ENCODE measurements at places on chromosomes 5 and 9.
A peak's percentile ranks its signal among the peaks of the same experiment; 100 is the strongest.

- DNase-seq: no peak
These were observed 270.2 kb upstream of the PDE4D start for GRCh38 chr5:60163762-60164161.

- DNase-seq: no peak
These were observed 575.3 kb upstream of the MEF2C start for GRCh38 chr5:89458332-89458656.

- peak; percentile 74 for DNase-seq
These were observed at the start of gene RETREG1 for GRCh38 chr5:16616536-16617273. Gene RETREG1 (minus strand): TSS chr5:16616997. CDS start chr5:16616971, 26 bp downstream.

DNA sequence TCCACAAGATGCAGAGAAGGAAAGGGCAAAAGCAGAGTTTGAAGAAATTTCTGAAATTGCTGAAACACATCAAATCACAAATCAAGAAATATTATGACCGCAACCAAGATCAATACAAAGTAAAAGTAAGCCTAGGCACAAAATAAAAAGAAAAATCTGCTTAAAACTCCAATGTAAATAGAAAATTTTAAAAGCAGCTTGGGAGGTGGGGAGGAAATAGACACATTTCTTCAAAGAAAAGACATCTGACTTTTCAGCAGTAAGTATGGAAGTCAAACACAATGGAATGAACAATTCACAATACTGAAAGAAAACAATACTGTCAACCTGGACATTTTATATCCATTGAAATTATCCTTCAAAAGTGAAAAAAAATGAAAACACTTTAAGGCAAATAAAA, 55.1 kb downstream of the HTR4 start:
- no peak for DNase-seq

- no peak for DNase-seq
These were observed 10.5 kb upstream of the SCGB3A1 start for GRCh38 chr5:180601591-180602480.

DNA sequence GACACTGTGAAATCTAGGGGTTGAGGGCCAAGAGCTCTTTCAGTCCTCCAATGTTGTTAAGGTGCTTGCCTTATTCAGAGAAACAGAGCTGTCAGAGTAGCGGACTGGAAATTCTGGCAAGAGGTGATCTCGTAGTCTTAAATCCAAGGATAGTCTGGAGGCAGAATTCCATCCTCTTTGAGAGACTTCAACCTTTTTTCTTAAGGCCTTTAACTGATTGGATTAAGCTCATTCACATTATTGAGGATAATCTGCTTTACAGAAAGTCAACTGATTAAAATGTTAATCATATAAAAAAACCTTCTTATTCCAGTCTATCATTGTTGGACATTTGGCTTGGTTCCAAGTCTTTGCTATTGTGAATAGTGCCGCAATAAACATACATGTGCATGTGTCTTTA, 243.1 kb upstream of the COX7C start:
- DNase-seq: no peak

- no peak for DNase-seq
These were observed 182.5 kb downstream of the GAPVD1 start for GRCh38 chr9:125444166-125444565.

DNA sequence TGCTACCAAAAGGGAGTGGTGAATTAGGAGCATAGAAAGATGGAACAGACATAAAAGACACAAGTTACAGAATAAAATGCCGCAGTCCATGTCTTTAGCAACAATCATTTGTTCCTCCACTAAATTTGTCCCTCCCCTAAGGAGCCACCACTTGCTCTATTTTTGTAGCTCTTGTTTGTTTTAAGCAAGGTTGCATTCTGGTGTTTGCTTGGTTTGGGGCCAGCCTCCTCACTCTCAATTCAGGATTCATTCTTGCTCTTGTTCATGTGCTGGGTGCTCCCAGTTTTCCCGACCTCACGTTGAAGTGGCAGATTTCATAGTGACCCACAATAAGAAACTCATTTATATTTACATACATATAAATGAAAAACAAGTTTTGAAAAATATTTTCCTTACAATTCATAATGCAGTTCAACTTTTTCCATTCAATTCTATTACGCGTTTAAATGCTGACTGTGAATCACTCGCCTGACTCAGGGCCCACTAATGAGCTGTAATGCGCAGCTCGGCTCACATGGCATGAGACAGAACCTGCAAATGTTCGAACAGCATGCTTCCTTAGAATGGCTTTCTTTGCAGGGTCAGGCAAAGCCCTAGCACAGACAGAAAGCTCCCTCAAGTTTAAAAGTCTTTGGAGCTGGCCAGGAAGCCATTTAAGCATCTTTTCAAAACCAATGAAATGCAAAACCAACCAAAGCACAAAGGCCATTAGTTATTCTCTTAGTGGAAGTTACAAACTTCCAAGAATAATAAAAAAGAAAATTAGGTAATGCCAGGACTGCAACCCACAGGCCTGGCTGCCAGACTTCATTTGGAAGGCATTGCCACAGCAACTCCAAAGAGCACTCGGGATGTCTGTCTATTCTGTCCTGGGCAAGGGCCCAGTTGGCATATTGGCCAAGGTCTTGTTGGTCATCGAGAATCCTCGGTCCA, 41.7 kb downstream of the RETREG1 start:
- no peak for DNase-seq

DNA sequence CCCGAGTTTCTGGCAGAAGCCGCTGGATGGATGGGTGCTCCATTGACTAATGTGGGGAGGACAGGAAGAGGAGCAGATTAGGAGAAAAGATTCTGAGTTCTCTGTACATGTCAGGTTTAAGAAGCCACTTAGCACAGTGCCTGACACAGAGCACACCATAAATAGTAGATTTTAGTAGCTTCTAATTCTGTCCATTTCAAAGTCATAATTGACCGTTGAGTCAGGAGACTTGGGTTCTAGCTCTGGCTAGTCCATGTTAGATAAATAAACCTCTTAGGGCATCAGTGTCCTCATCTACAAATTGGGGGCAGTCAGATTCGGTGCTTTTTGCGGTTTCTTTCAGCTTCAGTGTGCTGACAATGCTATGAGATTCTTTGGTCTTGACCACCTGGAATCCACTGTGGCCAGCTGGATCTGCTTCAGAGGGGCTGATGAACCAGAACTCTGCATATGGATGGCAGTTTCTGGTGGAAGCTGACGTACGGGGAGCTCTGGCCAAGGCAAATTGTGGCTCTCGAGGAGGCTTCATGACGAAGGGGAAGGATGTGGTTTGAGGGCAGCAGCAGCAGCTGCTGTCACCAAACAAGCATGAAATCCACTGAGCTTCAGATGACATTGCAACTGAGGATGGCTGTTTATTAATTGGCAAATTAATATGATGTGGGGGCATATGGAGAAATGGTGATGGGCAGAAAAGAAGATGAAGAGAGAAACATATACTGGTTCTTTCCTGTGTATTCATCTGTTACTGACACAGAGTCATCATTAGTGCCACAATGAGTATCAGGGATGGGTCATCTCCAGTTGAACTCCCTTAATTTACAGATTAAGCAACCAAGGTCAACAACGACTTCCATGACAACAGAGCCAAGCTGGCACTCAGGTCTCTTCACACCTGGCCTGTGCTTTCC, 134.4 kb downstream of the AOPEP start:
- DNase-seq: no peak

Data from NCI-H774 (cell line).